Astrocyte of the spinal cord (primary cell): ENCODE measurements at places on chromosomes 5 and 9.

GRCh38 chr5:16427587-16427986 is 38.0 kb downstream of the ZNF622 start:
- no peak for DNase-seq

DNA sequence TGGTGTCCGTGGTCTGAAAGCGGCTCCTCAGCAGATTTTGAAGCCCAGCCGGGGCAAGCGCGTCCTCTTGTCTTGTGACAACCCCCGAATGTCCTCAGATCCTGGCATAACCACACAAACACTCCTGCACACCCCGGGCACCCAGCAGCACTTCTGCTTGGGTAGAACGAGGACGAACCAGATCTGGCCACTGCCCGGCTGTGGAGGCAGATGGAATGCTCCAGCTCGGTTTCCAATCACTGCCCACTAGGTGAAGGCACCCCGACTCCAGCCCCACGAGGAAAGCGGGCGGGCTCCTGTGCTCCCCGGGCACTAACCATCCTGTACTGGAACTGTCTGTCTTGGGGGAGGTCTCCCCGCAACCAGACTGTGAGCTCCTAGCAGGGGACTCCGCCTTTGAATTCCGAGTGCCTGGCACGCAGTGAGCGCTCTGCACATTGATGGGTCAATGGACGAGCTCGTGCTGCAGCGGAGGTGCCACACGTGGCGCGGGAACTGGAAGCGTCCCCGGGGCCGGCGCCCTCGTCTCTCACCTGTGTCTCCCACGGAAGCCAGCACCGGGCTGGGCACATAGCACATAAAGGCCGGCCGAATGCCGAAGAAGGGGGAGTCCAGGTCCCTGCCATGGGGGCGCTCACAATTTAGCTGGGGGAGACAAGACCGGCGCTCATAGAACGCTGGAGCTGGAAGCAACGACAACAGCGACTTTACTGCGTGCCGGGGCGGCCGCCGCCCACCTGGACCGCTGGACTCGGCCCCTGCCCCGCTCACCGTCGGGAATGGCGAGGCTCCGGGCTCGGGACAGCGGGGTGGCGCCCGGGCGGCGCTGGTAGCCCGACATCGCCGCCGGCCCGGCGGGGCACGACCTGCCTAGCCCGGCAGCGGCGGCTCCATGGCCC is 608 bp downstream of the ENTR1 start:
- no peak for DNase-seq

- no peak for DNase-seq
Observed at GRCh38 chr9:92393686-92394085, 10.7 kb downstream of the OGN start.

- no peak for DNase-seq
Observed at GRCh38 chr5:177474846-177475562, 1.6 kb upstream of the DBN1 start.

DNA sequence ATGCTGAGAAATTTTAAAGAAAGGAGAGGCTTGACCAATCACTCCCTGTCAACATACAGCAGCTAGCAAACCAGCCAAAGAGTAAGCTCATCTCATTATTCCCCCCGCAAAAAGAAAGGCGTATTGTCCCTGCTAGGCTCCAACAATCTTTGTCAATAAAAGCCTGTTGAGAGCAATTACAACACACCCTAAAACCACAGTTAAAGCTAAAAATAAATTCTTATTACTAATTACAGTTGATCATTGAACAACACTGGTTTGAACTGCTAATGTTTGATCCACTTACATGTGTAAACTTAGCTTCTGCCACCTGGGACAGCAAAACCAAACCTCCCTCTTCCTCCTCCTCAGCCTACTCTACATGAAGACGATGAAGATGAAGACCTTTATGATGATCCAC is 151.2 kb downstream of the TSSK1B start:
- no peak for DNase-seq

- DNase-seq: peak; percentile 81
Observed at GRCh38 chr9:98263482-98264357, 8.3 kb upstream of the TBC1D2 start.

DNA sequence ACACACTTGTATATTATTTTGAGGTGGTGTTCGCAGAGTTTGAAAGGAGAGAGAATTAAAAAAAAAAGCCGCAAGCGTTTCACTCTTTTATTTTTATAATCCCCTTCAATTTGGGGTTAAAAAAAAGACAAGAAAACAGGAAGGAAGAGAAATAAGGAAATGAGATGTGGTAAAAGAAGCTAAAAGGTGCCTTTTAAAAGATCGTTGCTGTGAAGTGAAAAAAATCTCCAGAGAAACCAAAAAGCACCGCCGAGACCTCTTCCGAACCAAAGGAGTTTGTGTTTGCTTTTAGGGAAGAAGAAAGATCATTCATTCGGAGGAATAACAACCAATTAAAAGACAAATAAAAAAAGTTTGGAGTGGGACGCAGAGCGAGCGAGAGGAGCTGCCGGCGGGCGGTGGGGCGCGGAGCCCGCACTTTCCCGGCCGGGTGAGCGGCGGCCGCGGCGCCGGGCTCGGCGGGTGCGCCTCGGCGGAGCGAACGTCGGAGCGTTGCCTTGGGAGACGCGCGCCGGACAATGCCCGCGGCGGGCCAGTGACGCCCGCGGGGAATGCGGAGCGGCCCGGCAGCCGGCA is 355 bp downstream of the TLE4 start:
- DNase-seq: no peak

DNA sequence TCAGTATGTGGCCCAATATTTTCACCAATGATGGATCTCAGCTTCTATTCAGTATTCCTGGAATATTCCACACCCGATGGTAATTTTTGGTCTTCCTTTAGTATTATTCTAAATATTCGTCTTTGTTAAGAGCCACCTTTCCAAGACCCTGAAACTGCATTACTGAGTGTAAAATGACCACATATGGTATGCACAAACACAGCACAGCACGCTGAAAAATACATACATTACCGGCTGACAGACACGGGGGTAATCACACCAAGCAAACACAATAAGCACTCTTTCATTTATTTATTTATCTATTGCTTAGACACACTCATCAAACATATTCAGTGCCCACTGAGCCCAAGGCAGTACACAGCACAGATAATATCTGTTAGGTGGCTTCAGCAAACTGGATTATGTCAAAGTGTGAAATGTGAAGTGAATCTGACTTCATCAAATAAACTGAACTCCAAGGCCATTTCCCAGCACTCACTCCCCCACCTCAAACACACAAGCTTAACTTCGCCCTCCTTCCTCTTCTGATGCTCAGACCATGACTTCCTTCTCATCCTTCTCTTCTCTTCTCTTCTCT is 1637.8 kb upstream of the C9orf72 start:
- no peak for DNase-seq

GRCh38 chr5:59596586-59597350 is 296.8 kb downstream of the PDE4D start:
- DNase-seq: peak; percentile 68

DNA sequence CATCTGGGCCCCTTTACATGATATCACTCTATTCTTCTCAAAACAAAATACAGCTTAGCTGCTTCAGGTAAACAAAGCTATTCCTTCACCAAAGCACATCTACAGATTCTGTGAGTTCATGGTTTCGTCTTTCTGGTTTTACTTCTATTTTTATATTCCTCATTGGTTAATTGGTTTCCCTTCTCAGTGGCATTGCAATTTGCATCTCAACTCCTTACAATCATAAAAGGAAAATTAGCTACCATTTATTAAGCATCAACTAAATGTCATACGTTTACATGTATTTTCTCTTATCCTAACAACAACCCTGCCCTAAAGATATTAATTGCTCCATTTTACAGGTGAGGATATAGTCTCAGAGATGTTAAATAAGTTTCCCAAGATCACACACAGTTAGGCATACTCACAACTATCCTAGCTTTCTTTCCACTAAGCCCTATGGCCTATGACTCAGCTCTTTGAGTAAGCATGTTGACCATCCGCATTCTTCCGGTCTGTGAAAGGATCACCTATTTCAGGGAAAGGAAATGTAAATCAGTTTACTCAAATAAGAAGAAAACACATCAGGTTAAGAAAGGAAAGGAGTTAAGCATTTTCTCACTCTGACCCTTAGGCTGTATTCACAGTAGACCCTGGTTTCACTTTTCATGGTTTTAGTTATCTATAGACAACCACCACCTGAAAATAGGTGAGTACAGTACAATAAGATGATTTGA is 146.1 kb downstream of the CAAP1 start:
- DNase-seq: peak; percentile 31

- DNase-seq: peak; percentile 74
Observed at GRCh38 chr9:133855802-133856521, 117.8 kb upstream of the SARDH start.

DNA sequence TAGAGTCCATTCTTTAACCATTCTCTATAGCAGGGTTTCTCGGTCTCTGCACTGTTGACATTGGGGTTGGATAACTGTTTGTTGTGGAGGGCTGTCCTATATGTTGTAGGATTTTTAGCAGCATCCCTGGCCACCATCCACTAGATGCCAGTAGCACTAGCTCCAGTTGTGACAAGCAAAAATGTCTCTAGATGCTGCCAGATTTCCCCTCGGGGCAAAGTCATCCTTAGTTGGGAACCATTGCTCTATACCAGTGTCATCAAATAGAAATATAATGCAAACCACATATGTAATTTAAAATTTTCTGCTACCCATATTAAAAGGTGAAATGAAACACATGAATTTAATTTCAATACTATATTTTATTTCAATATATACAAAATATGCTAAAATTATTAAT is 2.9 kb downstream of the TTC23L start:
- no peak for DNase-seq

DNA sequence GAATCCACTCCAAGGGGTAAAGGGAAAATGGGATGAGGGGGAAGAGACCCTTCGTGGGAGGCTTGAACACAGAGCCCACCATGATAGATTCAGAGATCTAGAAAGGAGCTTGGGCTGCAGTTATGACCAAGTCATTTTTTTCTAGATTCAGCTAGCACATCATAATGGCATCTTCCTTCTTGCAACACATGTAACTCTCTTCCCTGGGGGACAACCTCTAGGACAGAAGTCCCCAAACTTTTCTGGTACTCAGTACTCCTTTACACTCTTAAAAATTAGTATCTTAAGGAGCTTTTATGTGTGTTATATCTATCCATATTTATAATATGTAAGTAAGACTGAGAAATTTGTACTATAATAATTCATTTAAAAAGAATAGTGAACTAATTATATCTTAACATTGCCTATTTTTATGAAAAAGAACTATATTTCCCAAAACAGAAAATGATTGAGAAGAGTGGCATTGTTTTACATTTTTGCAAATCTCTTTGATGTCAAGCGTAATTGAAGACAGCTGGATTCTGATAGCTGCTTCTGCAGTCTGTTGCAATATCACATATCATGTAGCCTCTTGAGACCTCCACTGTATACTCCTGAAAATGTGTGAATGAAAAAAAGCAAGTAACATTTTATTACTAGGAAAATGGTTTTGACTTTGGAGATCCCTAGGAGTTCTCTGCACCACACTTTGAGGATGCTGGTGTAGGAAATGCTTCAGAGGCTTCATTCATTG is 875 bp downstream of the ACO1 start:
- no peak for DNase-seq

DNA sequence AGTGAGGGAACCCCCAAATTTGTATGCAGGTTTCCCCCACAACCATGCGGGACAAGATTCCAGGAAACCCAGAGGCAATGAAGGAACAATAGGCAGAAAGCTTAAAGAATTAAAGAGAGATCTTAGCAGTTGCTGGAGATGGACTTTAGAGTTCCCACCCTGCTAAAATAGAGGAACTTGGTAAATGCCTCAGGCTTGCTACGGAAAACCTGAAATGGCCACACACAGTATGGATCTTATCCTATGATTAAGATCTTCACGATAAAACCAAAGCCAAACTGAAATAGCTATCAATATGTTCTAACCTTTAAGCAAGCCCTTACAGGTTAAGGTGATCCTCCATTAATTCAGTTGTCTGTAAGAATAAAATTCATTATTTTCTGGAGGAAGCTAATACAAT is 148.3 kb downstream of the RANBP17 start:
- no peak for DNase-seq

GRCh38 chr5:120101771-120102170 is 362.3 kb upstream of the PRR16 start:
- DNase-seq: no peak

GRCh38 chr9:28270156-28270555 is 696.9 kb upstream of the C9orf72 start:
- no peak for DNase-seq

DNA sequence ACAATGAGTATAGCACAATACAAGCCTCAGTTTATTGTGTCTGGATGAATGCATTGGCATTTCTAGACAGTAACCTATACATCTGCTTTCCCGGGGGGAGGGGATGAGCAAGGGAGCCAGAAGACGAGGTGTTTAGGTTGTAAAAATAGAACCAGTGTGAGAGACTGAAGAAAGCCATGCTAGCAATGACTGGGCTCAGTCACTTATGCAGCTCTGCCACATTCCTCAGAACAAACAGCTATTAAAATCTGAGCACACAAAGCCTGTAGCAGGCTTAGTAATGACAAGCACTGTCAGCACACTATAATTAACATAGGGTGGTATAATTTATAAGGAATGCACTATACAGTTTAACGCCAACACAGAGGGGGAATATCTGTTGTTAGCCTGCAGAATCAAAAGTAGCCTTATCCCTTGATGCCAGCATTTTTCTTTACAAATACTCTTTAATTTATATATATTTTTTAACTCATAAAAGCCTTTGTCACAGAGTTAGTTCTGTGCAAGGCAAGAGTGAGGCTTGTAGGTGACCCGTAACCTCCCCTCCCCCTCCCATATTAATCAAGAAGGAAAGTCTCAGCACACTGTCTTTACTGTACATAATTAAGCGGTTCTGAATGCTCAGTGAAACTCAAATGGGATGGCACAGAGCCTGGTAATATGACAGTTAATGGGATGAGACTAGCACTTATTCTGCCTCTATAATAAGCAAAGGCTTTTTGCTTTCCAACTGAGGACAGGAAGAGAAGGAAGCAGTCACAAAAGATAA is 295.4 kb downstream of the CSNK1G3 start:
- no peak for DNase-seq

DNA sequence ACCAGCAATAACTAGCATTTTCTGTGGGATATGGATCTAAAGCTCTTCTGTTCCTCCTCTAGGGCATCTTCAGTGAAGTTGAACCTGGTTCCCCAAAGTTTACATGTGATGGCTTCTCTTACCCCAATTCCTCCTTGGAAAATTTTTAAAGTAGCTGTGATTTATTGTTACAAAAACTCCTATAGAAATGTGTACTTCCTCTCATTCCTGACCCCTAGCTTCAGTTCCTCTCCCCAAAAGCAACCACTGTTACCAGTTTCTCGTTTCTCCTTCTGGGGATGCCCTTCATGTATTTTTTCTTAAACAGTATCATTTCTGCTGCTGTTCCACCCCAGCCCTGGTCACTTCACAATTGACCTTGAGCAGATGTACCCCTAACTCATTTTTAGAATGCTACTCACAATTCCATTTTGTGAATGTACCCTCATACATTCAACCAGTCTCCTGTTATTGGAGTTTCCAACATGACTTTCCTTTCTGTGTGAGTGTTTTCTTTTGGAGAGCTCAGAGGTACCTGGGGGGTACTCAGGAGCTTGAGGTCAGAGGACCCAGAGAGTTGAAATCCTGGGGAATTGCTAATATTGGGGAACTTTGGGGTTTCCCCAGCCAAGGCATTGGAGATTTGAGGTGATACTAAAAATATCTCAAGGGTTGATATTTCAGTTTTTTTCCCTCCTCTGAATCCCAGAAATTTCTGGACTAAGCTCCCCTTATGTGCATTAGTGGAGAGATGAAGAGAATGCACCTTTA is 18.6 kb upstream of the GLRX start:
- no peak for DNase-seq

- no peak for DNase-seq
Observed at GRCh38 chr9:19927560-19927959, 138.7 kb upstream of the SLC24A2 start.
